CD4-positive, alpha-beta T cell treated with Interleukin-17A for 1 hour (primary cell): ENCODE measurements at places on chromosomes 6 and 20.

GRCh38 chr6:55968926-55969325 lies 93.5 kb upstream of the BMP5 start:
- DNase-seq: no peak

DNA sequence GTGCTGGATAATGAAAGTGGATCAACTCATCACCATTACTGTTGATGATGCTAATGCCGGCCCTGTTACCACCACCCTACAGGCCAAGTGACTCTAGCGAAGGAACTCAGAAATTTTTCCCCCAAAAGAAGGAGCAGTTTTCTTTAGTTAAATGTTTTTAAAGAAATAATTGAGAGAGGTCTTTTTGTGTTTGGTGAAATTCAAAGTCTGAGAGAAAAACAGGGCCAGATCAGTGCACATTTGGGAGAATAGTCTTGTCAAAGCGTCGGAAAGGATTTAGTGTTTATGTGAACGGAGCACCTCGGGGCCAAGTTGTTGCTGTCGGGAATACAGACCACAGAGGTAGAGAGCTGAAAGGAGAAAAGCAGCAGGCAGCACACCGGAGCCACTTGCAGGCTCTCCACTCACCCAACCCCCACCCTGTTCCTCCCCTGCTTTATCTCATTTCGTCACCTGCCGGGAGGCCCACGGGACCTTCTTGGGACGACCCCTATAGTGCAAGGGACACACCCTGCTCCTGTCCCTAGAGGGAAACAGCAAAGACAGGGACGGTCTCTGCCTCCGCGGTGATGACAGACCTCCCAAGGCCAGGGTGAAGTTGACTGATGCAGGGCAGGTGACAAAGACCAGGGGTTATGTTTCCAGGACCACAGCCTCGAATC lies 6.8 kb downstream of the TFAP2B start:
- no peak for DNase-seq

GRCh38 chr6:15473741-15474161 lies 189.1 kb downstream of the DTNBP1 start:
- DNase-seq: no peak

- no peak for DNase-seq
Observed at GRCh38 chr6:132482581-132482980, 30.3 kb downstream of the STX7 start.

DNA sequence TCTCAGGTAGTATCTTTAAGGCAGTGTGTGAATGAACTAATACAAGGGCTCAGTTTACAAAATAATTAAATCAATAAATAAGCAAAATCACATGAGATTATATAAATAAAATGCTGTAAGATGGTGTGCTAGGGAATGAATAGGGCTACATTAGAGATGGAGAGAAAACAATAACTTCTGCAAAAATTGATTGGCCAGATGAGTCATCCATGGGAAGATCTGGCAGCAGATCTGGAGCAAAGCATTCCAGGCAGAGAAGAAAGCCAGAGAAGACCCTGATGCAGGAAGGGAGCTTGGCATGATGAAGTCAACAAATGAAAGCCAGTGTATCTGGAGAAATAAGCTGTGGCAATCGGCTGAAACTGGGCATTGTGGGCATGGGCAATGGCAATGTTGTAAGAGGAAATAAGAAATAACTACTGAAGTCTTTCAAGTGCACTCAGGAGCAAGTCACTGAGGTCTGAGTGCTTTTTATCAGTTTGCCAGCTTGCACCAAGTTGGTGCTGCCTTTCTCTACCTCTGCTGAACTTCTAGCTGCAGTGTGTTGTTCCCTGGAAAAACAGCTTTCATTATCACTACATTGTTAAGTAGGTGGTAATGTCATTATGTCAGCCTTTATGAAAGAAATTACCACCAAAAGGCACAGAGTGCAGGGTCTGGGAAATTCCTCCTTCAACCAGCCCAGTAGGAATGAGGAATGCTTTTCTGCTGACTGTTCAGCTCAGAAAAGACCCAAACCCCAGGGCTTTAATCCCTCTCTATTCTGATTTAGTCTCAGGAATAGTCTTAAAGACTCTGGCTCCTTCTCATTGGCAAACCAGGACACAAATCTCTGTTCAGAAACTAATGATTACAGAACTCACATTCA lies 231.6 kb downstream of the HTR1B start:
- no peak for DNase-seq

DNA sequence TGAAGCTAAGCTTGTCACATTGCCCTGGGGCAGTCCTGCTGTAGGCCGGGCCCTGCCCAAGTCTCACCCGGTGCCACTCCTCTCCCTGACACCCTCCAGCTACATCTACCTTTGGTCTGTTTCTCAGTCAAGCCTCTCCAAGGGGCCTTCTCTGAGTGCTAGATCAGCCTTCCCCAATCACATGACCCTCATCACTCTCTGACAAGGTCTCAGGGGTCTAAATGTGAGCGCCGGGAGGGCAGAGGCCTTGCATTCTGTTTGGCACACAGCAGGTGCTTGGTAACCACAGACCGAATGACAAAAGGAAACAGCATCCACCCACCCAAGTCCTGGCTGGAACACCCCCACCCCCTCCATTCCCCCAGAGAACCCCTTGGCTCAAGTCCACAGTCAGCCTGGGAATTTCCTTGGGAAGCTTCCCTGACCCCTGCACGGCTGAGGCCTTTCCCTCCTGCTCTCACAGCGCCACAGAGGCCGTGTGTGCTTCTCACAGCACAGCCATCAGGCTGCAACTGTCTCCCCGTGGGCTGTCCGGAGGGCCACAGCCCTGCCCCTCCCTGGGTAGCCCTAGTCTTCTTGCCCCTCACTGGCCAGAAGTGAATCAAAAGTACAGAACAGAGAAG lies 32.9 kb downstream of the PKIG start:
- DNase-seq: peak; percentile 19

DNA sequence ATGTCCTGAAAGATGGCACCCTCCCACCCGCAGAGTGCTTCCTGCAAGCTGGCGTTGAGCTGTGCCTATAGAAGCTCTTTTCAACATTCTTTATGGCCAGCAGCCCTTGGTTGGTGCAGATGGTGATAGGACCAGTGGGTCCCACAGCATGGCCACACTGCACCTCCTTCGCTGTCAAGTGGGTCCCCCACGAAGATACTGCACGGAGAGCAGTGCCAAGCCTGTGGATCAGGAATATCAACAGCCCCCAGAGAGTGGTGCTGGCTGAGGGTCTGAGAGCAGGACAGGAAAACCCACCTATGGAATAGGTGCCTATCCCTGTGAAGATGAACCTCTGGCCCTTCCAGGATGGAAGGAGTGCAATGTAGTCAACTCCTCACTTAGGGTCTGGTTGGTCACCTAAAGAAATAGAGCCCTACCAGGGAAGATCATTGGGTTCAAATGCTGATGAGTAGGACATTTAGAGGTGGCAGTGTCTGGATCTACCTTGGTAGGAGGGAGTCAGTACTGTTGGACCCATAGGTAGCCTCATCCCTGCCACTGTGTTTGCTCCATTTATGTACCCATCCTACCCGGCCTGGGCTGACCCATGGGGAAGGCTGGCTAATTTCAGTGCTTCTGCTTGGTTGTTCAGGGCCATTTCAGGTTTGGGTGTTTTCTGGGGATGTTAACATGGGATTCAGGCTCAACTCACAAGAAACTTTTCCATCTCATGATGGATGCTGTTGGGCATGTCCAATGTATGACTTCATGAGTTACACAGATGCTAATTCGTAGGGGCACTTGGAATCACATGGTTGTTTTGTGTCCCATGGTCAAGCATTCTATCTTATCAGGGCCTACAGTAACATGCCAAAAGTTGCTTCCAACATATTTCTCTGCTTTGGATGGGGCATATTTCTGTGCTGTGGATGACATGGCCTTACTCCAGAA lies 33.4 kb upstream of the MICB start:
- DNase-seq: peak; percentile 40

DNA sequence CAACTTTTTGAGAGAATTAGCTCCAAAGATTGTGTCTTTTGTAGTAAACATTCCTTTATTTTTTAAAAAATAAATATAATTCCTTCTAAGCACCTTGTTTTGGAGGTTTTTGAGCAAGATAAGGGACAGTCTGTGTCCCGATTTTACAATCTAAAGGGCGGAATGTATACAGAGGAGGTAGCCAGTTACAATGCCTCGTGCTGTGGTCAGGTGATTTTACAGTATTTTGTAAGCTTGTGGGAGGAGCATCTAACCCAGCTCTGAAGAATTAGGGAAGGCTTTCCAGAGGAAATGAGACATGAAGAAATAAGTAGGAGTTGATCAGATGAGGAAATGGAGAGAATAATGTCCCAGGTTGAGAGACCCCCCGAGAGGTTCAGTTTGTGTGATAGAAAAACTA lies 1.3 kb downstream of the HINT3 start:
- DNase-seq: peak; percentile 18

- DNase-seq: no peak
Observed at GRCh38 chr20:8118039-8118438, 14.0 kb upstream of the PLCB1 start.

DNA sequence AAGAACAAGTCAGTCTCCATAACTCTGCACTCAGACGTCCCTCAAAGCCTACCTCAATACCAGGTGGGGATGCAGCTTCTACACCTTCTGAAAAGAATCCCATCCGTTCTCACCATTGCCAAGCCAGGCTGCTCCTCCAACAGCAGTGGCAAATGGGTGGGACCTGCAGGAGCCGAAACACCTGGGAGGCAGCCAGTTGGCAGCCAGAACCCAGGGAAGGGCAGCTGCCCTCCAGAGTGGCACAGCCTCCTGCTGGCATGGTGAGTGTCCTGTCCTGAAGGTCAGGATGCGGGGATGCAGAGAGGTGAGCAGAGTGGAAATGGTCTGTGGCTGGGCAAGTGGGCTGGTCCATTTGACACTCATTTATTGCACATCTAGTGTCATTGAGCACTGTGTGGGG lies 210.6 kb upstream of the CDH4 start:
- DNase-seq: no peak

DNA sequence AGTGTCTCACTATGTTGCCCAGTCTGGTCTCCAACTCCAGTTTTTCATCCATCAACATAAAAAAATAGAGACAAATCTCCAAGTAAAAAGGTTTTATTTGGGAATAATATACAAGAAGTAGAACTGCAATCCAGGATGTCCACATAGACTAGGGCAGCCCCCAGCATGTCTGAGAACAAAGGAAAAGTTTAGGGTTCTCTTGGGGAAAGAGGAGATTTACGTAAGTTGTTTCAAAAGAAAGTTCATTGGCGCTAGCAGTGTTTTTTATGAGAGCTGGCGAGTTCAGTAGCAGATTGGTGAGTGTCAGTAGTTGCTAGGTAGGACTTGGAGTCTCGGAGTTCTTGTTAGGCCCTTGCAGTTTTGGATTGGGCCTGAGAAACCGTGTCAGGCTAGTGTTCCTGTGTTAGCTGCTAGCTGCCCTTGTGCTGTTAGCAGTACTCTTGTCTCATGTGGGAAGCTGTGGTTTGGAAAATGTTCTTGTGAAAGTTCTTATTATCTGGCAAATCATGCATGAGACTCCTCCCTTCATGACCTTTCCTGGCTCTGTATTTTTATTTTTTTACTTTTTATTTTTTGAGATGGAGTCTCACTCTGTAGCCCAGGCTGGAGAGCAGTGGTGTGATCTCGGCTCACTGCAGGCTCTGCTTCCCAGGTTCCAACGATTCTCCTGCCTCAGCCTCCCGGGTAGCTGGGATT lies 24.7 kb downstream of the TTLL9 start:
- peak; percentile 51 for DNase-seq

GRCh38 chr6:50791900-50792508 lies 26.7 kb upstream of the TFAP2B start:
- DNase-seq: no peak

DNA sequence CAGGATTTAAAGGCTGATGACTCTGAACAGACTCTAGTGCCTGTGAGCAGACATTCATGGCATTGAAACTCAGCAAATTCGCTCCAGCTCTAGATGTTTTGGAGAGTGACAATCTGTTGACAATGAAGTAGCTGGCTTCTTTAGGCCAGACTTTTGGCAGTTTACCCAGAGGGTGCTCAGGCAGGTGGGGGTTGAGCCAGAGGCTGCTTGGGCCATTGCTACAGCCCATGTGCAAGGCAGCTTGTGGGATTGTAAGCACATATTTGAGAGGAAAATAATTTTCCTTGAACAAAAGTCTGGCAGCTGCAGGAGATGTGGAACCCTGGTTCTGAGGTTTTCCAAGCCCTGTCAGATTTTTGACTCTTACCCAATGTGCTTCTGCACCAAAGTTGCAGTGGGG lies 311.6 kb downstream of the CDC5L start:
- DNase-seq: no peak

DNA sequence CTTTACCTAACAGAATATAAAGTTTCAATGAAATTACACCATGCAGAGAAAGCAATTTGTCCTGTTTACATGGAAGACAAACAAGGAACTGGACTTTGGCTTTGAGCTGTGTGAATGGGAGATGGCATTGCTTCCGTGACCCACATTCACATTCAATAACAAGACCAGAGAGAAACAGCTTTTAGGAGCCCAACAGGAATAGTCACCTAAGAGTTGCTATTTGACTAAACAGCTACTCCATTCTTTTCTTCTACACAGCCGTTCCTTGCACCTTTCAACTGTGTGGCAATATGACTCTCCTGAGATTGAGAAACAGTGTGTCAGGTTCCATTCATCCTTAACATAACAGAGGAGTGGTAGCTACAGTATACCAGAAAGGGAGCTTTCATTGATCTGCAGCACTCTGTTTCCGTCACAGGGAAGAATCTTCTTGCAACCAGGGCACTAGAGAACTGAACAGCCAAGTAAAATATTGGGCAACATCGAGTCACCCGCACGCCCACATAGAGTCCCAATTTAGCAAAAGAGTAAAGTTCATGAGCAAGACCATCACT lies 355.1 kb downstream of the HAO1 start:
- DNase-seq: no peak

DNA sequence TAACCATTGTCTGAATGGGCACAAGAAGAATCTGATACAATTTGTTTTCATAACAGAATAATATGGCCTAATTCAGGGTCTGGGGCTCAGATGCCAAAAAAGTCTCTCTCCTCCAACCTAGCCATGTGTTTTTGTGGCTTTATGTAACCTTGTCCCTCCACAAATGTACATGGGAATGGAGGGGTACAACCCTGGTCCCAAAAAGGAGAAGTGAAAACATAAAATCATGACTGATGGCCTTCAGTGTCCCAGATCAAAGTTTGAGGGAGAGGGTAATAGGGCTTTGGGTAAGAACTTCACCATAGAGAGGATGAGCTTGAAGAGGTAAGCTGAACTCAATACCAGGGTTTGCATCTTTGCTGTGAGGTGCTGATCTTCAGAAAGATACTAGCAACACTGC lies 136.3 kb upstream of the BACH2 start:
- no peak for DNase-seq

- DNase-seq: no peak
Observed at GRCh38 chr6:116106146-116106545, 5.5 kb downstream of the NT5DC1 start.
